ENCODE measurements at places on chromosomes 6 and 20.

DNA sequence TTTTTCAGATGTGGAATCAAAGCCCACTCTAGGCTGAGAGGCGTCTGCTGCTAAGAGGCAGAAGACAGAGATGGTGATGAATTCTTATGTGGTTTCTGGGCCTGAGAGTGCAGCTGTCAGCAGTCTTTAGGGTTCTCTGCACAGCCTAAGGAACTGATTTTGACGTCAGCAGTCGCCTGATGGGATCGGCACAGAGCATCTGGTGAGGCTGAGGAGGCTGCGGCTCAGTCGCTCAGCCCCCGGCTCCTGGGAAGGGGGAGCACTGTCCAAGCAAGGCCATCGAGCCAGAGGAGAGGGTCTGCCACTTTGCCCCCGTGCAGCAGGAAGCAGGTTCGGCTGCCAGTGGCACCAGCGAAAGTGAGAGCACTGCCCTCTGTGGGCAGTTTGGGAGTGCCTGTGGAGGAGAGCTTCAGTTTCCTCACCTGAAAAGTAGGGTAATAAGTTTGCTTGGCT lies 92.5 kb downstream of the TCP11 start:
- DNase-seq = no peak

- no peak for DNase-seq
Observed at GRCh38 chr6:162706232-162706631, 21.3 kb downstream of the PRKN start.

DNA sequence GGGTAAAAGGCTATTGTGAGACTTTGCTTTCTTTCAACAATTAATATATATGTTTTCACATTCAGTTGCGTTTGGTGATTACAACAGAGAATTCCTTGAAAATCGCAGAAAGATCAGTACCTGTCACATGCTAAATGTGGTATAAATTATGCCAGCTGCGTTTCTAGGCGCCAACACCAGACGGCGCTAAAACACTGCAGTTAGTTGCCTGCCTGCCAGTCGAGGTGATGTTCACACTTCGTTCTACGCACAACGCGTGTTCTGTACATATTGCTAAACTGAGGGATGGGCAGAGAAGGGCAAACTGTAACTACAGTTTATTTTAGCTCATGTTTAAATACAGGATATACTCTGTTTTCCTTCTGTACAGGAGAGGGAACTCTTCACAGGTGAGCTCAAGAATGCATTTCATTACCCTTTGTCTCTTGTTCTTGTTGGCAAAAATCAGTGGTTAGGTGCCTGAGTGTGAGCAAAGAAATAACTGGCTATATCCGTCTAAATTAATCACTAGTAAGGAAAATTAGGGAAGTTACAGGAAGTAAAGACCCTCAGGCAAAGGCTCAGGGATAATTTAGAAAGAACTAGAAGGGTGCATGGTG lies 100.1 kb upstream of the RGS17 start:
- no peak for DNase-seq

- DNase-seq = no peak
Observed at GRCh38 chr20:31566319-31566657, 38.8 kb upstream of the ID1 start.

DNA sequence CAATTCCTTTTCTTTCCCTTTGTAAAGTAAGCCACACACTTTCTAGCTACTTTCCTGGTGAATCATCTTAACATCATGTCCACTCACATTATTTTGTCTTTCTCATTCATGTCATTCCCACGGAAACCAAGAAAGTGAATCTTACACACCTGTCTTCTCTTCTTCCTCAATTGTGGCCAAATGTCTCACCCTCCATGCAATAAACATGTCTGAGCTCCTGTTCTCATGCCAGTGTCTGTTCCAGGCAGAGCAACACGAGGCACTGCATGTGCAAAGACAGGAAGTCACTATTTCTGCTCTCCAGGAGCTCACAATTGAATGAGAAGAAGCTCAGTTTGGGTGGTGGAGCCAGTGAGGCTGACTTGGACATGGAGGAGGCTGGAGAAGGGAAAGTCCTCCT lies 29.0 kb upstream of the TMEM244 start:
- no peak for DNase-seq

GRCh38 chr6:62980093-62980492 lies 231.2 kb upstream of the FKBP1C start:
- no peak for DNase-seq

DNA sequence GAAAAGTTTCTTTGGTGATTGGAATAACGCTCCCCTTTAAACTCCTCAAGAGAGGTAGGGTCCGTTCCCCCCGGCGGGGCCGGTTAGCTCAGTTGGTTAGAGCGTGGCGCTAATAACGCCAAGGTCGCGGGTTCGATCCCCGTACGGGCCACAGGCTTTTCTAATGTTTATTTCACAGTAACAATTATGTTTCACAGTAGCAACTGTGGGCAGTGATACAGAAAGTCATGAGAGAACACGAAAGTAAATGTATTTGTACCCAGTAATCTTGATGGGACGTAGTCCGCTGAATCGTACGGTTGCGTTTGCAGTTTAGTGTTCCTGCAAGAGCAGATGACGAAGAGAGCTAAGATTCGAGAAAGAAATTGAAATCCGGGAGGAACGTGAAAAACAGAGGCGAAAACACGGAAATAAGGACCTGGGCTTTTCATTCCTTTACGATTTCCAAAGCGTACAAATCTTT lies 505.5 kb downstream of the PRIM2 start:
- DNase-seq = no peak

GRCh38 chr6:148467926-148468325 lies 125.3 kb downstream of the SASH1 start:
- no peak for DNase-seq

DNA sequence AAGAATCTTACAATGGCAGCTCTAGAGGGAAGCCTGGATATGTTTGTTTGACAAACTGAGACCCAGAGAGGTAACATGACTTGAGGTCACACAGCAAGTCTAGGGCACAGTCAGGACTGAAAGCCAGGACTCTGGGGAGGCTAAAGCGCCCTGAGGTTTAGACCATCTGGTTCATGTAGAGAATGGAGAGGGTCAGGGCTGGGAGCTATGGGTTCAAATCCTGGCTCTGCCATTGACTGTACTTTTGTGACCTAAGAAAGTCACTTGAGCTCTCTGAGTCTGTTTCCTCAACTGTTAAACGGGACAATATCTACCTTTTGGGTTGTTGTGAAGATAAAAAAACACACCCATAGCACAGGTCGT lies 1.1 kb upstream of the TP53INP2 start:
- no peak for DNase-seq

GRCh38 chr6:169139179-169139971 lies 114.3 kb downstream of the THBS2 start:
- no peak for DNase-seq

DNA sequence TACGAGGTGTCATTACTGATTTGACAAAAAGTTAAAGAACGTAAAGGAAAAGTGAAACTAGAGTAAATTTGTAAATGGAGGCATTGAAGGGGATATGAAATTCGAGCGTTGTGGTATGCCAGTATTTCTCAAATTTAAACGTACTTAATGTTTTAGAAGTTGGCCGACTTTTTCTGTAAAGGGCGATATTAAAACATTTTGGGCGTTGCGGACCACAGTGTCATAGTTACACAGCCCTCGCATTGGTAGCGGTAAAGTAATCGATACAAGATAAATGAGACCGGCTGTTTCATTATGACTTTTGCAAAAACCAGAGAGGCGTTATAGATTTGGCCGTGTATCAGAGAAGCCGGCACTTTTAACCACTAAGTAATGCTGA lies 39.6 kb downstream of the OR2B2 start:
- DNase-seq = no peak

DNA sequence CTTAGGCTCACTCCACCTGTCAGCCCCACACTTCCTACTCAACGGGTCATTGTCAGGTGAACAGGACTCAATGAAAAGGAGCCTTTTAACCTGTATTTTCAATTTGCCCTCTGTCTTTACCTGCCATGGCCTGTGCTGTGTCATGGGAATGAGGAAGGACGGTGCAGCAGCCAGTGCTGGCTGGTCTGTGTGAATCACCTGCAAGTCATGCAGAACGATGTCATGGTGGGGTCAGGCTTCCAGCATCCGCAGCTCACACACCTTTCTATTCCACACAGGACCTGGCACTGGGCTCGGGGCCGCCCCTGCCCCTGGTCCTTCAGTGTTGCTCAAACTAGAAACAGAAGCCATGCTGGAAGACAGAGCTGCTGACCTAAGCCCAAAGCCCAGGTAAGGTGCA lies 188.7 kb upstream of the GMDS start:
- no peak for DNase-seq

- DNase-seq = no peak
Observed at GRCh38 chr6:11043961-11044711, at the start of gene ELOVL2. ELOVL2 (minus strand) TSS chr6:11044305; CDS start chr6:11044230, 75 bp downstream.

- DNase-seq = no peak
Observed at GRCh38 chr20:50151034-50151743, 2.3 kb downstream of the PEDS1 start.

DNA sequence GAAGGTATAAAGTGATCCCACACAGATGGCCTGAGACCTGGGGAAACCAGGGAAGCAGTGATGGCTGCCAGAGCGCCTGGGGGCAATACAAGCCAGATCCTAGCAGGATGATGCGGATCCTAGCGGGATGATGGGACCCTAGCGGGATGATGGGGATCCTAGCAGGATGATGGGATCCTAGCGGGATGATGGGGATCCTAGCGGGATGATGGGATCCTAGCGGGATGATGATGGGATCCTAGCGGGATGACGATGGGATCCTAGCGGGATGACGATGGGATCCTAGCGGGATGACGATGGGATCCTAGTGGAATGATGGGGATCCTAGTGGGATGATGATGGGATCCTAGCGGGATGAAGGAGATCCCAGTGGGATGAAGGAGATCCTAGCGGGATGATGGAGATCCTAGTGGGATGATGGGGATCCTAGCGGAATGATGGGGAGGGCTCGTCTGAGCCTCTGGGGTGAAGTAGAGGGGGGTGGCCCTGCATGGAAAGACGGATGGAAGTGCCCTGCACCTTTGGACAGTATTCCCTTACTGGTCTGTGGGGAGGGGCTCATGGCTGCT lies 44.2 kb upstream of the CDH22 start:
- DNase-seq = no peak

- DNase-seq = no peak
Observed at GRCh38 chr20:48278961-48279481, 493.7 kb upstream of the SULF2 start.

Measured in stimulated activated CD8-positive, alpha-beta memory T cell treated with anti-CD3 and anti-CD28 coated beads, Interleukin-7, amount 100 ng/mL, for 48 hours (primary cell).